ENCODE measurements at places on chromosomes 16 and 17.

GRCh38 chr17:75959051-75959838 is 18.4 kb upstream of the FBF1 start:
- DNase-seq: no peak

GRCh38 chr16:73154063-73154870 is 106.3 kb upstream of the ZFHX3 start:
- no peak for DNase-seq

DNA sequence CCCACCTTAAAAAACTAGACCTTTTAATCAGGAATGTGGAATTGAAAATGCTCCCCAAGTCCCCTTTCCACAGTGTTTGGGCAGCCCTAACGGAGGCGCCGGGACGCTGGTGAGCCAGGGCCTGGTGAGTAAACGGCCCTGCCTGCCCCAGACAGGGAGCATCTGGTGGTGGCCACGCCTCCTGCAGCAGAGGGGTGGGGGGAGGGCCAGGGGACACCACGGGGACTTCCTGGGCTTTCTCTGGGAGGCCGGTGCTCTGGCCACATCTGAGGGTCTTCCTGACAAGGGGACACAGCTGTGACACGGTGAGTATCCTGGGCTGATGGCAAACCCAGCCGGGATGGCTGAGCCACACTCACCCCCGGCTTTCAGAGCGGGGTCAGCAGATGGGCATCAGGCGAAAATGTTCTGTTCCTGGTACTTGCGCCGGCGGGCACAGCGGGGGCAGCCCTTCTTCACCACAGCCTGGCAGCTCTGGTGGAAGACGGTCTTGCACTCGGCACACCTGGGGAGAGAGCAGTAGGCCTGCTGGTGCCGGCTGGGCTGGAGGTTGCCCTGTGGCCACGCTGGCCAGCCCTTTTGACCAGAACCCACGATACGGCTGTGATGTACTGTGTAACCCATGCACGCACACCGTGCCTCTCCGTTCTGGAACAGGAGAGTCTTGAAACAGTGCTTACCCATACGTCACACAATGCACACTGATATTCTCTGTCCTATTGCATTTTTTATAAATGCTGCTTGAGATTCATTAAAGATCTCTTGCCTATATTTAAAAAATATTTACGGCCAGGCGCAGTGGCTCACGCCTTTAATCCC is 5.0 kb upstream of the ARHGAP27 start:
- DNase-seq: no peak

- no peak for DNase-seq
Observed at GRCh38 chr16:75104836-75105235, 11.7 kb downstream of the LDHD start.

GRCh38 chr16:3038896-3039295 is 2.2 kb upstream of the BICDL2 start:
- no peak for DNase-seq

DNA sequence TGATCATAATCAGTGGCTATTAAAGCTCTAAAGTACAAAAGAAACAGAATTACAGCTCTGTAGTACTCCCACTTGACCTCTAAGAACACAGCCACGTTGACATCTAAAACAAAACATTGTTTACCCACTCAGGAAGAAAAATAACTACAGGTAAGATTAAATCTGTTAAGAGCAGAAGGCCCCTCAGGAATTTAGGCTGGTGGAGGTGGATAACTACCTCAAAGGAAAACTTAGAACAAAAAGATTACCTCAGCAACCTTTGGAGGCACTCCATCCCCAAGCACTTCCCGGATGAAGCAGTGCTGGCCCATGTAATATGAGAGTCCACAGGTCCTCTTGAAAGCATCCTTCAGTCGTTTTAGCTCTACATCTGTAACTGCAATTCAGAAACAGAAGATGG is 46.7 kb downstream of the USP32 start:
- DNase-seq: no peak

DNA sequence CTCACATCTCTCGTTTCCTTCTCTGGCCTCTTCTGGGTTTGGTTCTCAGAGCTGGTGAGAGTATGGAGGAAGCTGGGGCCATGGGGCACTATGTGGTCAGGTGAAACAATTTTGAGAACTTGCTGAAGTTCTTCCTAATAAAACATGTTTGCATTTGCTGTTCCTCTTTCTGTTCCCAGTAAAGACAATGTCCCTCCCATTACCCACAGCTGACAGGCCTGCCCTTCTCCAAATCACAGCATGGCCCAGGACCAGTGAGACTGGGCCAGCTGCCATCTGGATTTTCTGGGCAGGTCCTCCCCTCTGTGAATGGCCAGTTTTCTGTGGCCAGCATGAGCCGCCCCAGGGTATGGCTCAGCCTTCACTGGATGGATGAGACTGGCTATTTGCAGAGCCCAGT is at the start of gene CD300H:
Gene CD300H (minus strand): TSS at position 113 of the 400 bp plus-strand sequence.
- no peak for DNase-seq

DNA sequence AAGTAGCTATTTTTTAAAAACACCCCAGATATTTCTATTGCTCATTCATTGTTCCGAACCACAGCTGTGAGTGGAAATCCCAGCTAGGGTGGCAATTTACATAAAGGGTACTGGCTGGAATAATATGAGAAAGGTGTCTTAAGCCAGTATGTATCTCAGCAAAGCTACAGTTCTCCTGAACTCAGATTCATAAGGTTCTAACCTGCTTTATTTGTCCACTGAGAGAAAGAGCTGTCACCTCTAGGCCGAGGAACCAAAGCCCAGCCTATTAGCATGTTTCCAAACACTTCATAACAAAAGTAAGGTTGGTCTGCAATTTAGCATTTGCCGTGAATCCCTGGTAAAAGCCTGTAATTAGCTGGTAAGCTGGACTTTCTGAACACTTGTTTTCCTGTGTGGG is 57.0 kb upstream of the CLEC19A start:
- DNase-seq: no peak

- DNase-seq: no peak
Observed at GRCh38 chr17:49870298-49870697, 22.4 kb upstream of the TAC4 start.

DNA sequence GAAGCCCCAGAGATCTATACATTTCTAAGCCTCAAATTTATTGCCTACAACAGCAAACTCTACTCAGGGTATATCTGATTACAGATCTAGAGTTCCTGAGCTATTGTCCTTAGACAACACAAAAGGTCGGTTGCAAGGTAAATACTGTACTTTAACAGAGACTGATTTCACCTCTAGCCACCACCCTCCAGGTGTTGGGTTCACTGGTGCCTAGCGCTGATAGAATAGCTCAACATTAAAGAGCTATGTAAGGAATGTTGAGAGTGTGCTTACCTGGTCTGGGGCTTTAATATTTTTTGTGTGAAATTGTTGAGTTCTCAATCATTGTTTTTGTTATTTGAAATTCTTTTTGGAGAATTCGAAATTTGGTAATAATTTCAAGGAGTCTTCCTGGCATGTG is 277.0 kb upstream of the PSMD7 start:
- DNase-seq: no peak

DNA sequence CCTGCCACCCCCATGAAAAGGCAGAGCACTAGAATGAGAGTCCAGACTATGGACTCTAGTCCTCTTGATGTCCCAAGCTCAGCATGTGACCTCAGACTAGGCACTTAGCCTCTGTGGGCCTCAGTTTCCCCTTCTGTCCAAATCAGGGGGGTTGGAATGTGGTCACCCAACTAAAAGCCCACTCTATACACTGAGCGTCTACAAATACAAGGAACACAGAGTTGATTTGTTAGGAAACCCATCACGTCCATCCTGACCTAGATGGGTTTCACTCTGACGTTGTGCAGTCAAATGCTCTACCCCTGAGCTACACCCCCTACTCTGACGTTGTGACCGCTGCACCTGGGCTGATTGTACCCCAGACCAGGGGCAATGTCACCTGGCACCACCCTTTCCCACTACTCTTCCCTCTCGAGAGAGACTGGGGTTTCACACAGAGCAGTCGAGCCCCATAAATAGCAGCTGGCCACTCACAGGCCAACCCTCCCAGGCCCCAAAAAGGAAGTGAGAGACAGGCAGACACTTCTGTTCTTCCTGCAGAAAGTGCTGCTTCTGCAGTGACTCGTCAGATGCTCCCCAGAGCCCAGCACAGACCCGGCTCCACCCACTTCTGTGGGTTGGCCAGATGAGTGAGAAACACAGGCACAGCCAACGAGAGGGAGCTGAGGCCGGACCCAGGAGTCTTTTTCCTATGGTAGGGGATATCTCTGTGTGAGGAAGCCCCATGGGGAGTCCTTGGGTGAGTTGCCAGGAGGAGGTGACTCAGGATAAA is 16.1 kb upstream of the TNFRSF13B start:
- peak; percentile 74 for DNase-seq

DNA sequence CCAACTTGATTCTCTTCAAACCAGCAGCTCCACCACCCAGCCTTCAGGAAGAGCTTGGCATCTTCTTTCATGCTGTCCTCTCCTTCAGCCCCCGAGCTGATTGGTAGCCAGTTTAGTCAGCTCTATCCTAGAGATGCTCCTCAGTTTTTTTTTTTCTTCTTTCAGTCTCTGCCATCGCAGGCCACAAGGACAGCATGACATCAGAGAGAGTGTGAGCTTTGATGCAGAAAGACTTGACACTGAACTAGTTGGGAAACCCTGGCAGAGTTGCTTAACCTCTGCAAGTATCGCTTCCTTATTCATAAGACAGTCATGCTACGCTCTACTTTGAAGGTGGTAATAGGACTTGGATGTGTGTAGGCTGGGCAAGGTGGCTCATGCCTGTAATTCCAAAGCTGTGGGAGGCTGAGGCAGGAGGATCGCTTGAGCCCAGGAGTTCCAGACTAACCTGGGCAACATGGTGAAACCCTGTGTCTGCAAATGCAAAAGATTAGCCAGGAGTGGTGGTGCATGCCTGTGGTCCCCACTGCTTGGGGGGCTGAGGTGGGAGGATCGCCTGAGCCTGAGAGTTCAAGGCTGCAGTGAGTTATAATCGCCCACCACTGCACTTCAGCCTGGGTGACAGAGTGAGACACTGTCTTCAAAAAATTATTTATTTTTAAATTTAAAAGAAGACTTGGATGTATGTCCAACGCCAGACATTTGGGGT is 2.6 kb downstream of the CD300LB start:
- DNase-seq: no peak

DNA sequence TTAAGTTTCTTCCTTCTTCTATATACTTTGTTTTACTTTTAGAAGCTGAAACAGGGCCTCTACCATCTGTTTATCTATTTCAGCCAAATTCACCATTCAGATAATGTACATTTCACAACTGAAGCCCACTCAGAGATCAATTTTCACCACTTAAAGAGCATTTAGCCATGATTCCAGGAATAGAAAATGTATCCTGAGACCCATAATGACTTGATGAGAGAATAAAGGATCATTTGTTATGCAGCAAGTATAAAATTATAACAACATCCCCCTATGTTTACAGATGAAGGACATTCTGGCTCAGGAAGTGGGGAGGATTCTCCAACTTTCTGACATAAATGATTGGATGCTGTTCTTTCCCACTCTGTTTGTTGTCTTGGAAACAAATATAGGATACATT is 962.1 kb upstream of the EEF2KMT start:
- no peak for DNase-seq

DNA sequence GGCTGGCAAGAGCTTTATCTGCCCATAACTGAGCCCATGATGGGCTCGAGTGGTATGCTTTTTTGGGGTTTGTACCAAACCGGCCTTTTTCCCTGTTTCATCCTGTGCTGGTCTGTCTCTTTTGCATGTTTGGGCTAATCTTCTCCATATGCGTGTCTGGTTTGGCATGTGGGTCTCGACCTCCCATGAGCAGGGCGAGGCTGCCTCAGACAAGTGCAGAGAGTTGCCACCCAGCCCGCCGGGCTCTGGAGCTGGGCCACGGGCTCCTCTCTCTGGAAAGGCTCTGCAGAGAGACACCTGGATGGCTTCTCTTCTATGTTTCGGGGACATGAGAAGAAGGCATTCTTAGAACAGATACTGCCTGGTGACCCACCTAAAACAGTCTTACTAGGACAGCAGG is 67.8 kb upstream of the TBX2 start:
- no peak for DNase-seq

- DNase-seq: no peak
Observed at GRCh38 chr16:19269098-19269497, 16.4 kb upstream of the CLEC19A start.

GRCh38 chr17:50200457-50201275 is 765 bp downstream of the COL1A1 start:
- peak; percentile 80 for DNase-seq

DNA sequence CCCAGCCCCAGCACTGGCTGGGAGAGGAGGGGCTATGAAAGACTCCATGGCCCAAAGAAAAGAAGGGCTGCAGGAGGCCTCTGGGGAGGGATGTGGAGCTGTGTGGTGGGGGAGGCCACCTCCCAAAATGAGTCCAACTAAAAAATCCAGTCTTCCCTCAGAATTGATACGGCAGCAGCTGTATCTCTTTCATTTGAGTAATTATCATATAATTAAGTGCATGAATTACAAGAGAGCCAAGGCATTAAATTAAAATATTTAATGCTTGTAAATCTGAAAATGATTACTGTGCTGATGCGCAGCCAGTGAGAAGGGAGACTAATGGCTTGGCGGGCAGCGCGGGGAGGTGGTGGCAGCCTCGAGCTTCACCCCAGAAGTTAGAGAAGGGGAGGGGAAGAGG is 192.8 kb downstream of the C16orf78 start:
- DNase-seq: no peak

DNA sequence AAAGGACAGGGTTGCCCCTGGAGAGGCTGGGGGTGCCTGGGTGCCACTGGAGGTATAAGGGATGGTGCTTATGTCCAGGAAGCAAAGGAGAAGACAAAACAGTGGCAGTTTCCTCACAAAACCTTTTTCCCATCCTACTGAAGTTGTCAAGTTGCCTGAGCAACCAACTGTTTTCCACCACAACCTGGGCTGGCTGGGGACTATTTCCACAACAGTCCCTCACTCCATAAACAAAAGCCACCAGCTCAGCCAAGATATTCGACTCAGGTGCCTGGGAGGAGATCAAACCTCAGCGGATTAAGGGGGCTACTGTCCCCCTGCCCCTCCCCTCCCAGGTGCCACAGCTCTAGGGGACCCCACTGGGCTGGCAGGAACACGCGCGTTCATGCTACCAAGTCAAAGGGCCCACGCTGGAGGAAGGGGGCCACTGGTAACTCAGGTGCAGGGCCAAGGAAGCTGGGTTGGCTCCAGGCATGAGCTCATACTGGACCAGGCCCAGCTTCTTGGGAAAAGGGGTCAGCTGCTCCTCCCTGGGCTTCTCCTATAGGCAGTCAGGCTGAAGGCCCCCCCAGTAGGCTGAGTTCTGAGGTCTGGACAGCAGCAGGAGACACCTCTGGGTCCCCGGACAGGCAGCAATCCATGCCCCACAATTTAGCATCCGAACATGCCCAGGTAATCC is 45.7 kb upstream of the MRPS23 start:
- DNase-seq: no peak

- DNase-seq: no peak
Observed at GRCh38 chr17:10843811-10844210, 5.9 kb upstream of the PIRT start.

- DNase-seq: no peak
Observed at GRCh38 chr17:64679710-64680216, 17.7 kb upstream of the SMURF2 start.

DNA sequence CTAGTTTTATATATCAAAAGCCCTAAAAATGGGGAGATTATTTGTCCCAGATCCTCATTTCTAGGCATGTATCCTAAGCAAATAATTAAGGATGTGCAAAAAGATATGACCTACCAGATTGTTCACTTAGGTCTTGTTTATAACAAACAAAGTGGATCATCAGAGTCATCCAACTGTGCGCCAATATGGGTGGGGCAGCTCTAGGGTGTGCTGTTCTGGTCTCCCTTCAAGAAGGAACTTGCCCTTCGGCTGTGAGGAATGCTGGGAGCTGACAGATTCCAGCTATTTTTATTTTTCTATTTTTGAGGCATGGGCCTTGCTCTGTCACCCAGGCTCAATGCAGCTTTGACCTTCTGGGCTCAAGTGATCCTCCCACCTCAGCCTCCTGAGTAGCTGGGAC is 13.8 kb downstream of the CHP2 start:
- DNase-seq: no peak

- DNase-seq: no peak
Observed at GRCh38 chr16:73505577-73505976, 457.6 kb upstream of the ZFHX3 start.
